ENCODE measurements at places on chromosomes 6 and 20.

GRCh38 chr20:38307371-38308046 is 3.6 kb downstream of the BPI start:
- DNase-seq = peak; percentile 20

DNA sequence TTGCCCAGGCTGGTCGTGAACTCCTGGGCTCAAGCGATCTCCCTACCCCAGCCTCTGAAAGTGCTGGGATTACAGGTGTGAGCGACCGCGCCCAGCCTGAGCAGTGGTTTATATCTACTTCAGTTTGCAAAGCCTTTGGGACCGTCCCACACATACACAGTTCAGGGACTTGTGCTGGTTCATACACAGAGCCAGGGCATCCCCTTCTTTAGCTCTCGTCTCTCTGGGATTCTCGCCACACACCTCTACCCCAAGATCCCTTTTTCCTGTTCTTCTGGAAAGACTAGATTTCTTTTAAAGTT is 12.5 kb downstream of the CAP2 start:
- DNase-seq = no peak

- no peak for DNase-seq
Observed at GRCh38 chr6:154238831-154239230, 117.8 kb downstream of the IPCEF1 start.

DNA sequence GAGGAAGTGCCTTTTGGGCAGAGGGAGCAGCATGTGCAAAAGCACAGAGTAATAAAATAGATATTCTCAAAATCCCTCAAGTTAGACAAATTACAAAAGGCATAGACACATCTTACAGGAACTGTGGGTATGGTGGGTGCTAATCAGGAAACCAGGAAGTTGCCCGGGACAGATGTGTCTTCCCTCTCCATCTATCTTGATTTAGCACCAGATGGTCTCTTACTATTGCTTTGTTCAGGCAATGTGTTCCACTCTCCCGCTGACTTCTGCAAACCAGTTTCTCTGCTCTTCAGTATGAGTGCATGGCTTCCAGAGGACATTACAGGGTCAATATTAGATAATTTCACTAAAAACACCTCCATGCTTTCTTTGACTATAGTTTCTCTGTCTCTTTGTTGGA is 13.2 kb downstream of the CITED2 start:
- DNase-seq = no peak

- DNase-seq = peak; percentile 96
Observed at GRCh38 chr6:100084316-100084990, 90.4 kb upstream of the MCHR2 start.

DNA sequence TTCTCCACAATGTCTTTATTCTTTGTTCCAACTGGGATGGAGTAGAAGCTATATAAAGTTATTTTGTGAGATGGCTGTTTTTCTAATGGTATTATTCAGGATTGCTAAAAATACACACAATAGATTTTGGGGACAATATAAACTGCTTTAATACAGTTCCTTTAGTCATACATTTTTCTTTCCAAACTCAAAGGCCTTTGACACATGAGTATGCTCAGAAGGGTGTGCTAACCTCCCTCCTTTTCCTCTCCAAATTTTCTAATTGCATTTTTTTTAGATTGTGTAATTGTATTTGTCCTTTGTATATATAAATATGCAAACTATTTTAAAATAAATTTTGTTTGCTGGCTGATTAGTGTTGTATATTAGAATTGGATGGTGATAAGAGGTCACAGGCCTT is 119.6 kb upstream of the FOXO3 start:
- no peak for DNase-seq

DNA sequence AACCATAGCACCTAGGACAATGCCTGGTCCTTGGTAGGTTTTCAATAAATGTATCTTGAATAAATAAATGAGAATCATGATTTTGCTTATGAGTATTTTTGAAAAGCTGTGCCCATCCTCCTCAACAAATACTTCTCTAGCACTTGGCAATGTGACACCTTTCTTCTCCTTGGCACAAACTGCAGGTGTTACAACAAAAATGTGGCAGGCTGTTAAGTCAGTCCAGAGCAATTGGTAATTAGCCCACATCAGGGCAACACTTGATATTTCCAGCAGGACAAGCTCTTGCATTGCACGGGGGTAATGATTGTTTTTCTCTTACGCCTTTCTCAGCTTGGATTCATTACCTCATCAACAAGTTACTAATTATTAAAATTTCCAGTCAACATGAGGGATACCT is 31.6 kb upstream of the SNX9 start:
- no peak for DNase-seq

GRCh38 chr6:109118337-109118736 is 23.0 kb downstream of the CEP57L1 start:
- no peak for DNase-seq

GRCh38 chr20:39146394-39146793 is 184.2 kb downstream of the DHX35 start:
- DNase-seq = no peak

DNA sequence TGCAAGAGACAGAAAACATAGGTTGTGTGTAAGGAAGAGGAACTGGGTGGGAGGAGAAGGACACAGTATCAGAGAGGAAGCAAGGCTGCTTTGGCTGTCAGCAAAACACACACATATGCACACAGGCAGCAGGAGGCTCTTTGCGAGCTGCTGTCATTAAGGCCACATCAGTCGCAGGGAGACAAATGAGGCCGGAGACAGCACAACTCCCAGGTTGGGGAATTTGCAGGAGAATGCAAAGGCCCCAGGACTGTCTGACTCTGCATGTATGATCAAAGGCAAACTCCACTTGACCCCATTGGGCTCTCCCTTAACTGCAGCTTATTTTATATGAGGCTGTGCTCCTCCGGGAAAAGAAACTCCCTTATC is 35.3 kb downstream of the METTL24 start:
- DNase-seq = no peak

DNA sequence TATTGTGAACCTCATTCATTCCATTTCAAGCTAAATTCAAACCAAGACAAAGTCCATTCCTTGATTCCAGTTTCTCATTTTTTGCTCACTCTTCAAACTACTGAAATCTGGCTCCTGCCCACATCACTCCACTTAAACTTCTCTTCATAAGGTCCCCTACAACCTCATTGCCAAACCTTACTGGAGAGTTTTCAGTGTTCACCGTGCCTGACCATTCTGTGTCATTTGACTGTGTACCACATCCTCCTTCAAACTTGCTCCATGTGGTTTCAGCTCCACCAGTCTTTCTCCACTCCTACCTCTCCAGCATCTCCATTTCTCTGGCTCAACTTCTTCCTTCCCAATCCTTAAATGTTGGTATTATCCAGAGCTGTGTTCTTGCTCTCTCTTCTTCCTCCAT is 38.5 kb upstream of the TAB2 start:
- no peak for DNase-seq
